ENCODE measurements at places on chromosomes 12 and 14. TPM values are rescaled to one million over a fixed set of nuclear protein-coding genes. Genes with fewer than 3 reads are reported as not detected.

DNA sequence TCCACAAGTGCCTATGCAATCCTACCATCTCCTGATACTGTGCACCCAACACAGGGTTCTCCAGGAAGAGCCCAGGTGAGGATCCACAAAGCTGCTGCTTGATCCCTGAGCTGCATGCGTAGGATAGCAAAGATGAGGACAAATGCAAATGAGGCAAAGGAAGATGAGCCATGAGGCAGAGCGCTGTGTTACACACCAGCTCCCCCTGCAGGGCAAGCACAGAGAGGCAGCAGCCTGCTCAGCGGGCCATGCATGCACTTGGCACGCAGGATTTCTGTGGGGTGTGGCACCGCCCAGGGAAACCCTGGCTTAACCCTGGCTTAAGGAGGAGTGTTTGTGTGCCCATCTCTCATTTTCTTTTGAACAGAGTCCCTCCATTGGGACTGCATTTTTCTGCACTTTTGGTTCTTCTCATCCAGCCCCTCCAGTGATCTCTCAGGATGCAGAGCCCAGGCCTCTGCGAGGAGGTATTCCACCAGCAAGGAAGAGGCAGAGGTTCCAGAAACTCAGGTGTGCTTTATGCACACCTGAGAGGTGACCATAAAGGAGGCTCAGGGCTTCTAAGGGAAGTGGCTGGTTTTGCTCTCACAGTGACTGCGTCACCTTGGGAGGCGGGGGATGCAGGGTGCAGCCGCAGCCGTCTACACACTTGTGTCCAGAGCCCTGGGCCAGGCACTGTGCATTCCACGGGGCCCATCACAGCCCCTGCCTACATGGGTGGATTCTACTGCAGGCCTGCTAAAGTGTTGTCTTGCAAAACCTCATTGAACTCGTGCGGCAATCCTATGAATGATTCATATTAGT lies 973.3 kb upstream of the TMEM132C start:
- H3K27ac ChIP-seq, result no peak overlapping the region
- H3K4me3 ChIP-seq, result no peak overlapping the region
- peak; percentile 51 for DNase-seq
- H3K36me3 ChIP-seq, result no peaks in the 10 kb centered on the region
- no peaks in the 10 kb centered on the region for H3K4me1 ChIP-seq

DNA sequence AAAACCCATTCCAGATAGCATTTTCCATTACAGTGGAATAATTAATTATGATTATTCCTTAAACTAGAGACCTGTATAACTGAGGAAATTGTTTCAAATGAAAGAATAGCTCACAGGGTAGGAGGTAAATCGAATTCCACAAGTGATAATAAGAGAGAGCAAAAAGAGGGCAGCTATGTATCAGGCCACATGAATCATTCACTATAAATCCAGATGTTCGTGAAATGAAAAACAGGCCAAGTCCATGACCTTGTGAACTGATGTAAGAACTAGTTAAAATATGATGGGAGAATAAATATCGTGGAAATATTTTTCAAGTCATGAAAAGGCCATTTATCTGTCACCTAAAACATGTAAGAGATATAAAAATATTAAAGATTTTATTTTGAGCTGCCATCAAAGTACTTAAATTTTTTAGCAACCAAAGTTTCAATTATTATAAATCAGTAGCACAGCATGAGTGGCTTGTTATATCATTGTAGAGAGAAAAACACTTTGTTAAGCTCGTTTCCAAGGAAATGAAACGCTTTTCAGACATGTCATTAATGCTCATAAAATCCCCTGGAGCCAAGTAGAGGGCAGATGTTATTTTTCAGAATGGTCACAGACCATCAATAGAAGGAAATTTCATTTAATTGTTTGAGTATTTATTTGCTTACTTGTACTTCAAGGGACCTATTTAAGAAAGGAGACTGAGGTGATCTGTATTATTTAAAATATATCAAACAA lies 120.6 kb upstream of the CDKN3 start:
- no peaks in the 10 kb centered on the region for H3K4me1 ChIP-seq
- DNase-seq, result no peak
- no peak overlapping the region for H3K27ac ChIP-seq
- no peaks in the 10 kb centered on the region for H3K36me3 ChIP-seq
- no peaks in the 10 kb centered on the region for H3K27me3 ChIP-seq
- H3K4me3 ChIP-seq, result no peak overlapping the region

GRCh38 chr14:104116756-104117340 lies 21.5 kb upstream of the KIF26A start:
- no peak for DNase-seq
- H3K4me1 ChIP-seq, result no peaks in the 10 kb centered on the region
- no peak overlapping the region for H3K27ac ChIP-seq
- H3K4me3 ChIP-seq, result no peak overlapping the region

DNA sequence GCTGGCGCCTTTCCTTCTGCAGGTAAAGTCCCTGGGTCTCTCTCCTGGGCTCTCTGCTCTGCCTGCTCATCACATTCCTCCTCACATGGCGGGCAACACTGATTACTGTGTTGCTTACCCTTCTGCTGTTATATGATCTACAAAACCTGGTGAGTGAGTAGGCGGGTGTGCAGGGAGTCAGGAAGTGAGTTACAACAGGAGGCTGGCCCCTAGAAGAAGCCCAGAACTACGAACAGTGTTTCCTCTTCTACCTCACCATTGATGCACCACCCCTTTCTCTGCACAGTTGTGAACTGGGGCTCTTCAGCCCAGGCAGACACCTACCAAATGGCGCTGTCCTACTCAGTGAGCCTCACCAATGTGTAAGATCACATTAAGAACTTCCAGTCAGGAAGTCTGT lies 4.9 kb upstream of the KLHL33 start:
- DNase-seq, result peak; percentile 30
- peak overlapping the region; percentile 54 for H3K4me3 ChIP-seq
- peaks cover 20% of the 10 kb centered on the region for H3K4me1 ChIP-seq
- no peaks in the 10 kb centered on the region for H3K27me3 ChIP-seq

- no peak for DNase-seq
- H3K36me3 ChIP-seq, result no peaks in the 10 kb centered on the region
- no peak overlapping the region for H3K27ac ChIP-seq
- H3K4me1 ChIP-seq, result no peaks in the 10 kb centered on the region
Measured at GRCh38 chr12:19119440-19119839, 10.1 kb upstream of the PLEKHA5 start.

The SLC17A8 gene
- total RNA-seq, result not detected

All from activated naive CD8-positive, alpha-beta T cell treated with anti-CD3 and anti-CD28 coated beads for 36 hours (primary cell).